Substantia nigra (tissue), 51 donors: ENCODE measurements at places on chromosomes 7 and 10.

GRCh38 chr7:38229386-38229785 is 44.0 kb downstream of the TARP start:
- DNase-seq: no peak

GRCh38 chr7:81924494-81924893 is 154.6 kb upstream of the HGF start:
- no peak for DNase-seq

DNA sequence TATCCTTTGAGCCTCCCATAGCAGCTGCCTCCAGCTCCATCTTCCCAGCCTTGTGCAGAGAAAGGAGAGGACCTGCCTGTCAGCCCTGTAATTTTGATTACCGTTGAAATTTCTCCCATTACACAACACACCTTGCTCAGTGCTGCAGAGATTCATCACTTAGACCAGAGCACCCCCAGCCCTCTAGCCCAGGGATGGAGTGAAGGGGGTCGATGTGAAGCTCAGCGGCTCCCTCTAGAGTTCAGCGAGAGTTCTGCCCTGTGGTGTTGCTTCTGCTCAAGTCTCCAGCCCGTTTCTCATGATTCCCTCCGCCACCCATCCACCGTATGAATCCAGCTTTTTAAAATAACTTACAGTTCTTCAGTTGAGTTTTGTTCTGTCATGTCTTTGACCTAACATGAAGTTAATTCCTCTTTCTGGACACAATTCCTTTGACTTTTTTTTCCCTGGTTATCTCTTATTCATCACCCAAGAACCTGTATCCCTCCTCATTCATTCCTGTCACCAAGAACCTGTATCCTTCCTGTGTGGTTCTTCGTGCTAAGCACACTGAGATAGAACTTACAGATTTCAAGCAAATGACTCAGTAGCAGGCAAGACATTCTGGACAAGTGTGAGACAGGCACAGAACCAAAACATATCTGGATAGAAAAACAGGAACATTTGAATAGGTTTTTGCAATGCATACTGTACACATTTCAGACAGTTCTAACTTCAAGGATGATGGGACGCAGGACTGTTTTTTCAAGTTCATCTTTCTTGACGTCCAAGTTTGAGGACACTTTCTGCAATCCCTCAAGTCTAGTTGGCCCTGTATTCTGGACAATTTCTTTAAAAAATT is 35.0 kb upstream of the ZNF32 start:
- DNase-seq: no peak

- no peak for DNase-seq
Observed at GRCh38 chr7:130491841-130492522, at the start of gene MEST. Gene MEST (plus strand): TSS chr7:130492085. CDS start chr7:130492314, 229 bp downstream.

DNA sequence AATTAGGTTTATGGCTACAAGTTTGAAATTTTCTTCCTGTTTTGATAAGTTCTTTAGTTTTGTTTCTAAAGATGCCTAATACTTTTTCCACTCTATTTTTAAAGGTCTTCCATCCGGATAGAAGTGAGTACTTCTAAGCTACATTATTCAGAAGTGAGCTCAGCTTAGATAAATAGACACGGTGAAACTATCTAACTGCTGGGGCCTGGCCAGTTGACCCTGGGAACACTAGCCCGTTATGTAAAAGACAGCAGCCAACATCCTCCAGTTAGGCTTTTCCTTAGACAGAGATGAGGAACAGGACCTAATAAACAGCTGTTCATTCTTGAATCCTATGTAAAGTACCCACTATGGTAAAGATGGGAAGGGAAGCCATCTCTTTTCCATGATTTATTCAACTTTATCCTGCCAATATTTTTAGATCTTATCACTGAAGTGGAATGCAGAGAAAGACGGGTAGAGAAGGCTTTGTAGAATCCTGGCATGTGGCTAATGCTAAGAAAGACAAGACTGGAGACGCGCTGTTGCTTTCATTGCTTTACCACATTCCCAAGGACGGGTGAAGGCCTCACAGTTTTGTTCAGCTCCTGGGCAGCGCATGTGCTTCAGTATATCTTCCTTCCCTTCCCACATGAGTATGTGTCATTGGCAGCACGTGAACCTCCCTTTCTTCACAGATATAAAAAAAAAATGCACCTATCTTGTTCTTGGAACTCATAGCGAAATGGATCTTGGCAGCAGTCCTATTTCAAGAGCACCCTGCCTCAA is 340.0 kb upstream of the MEOX2 start:
- DNase-seq: no peak

DNA sequence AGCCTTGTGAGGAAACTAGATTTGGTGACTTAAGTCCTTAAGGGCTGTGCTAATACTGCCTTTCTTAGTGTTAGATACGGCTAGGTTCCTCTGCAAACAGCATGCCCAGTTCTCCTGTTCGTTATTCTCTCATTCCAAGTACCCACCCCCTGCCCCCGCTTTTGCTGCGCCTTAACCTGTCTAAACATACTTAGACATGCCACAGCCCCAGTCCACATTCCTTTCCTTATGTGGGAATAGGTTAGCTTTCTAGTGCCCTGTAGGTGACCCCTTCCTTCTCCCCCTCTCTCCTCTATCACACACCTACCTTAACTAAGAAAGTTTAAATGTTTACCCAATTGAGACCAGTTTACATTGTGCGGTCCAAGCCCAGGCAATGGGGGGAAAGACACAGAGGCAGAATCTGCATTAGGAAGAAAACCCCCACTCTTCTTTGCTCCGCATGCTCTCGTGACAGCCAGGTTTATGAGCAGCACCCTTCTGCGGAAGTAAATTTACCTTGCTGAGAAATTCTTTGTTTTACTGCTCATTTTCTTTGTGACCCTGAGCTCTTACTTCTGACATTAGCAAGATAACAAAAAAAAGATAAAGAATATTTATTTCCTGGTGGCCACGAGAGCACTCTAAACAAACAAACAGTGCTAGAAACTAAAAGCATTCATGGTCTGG is 48.8 kb downstream of the VIM start:
- no peak for DNase-seq

DNA sequence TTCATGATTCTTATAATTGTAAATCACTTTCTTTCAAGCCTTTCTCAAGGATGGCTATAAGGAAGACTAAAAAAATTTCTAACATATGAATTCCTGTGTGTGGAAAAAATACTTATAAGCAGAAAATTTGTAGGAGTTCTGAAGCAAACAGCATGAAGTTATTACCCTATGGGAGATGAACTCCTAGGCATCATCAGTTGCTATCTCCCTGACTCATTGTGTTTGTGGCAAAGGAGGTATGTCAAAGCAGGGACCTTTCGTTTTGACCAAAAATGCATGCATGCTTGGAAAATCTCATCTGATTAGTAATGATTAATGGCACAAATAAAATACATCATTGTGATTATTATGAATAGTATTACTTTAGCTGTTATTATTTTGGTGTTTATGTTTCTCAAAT is 59.4 kb downstream of the CALCR start:
- DNase-seq: no peak

DNA sequence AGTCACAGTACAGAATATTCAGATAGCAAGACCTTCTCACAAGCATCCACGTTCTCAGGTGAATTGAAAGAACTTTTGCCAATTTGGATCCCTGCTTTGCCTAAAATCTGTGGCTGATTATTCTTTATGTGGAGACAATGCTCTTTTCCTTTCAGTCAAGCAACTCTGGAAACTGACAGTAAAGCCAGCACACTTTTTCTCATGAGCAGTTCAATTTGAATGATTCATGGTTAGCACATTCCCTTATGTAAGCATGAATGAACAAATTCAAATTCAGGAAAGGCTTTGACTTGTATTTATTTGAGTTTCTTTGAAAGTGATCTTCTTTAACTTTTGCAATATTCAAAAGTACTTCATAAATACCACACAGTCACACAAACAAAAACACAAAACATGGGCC is 57.6 kb downstream of the MEOX2 start:
- no peak for DNase-seq

- DNase-seq: no peak
Observed at GRCh38 chr10:82742478-82742877, 867.5 kb downstream of the NRG3 start.

DNA sequence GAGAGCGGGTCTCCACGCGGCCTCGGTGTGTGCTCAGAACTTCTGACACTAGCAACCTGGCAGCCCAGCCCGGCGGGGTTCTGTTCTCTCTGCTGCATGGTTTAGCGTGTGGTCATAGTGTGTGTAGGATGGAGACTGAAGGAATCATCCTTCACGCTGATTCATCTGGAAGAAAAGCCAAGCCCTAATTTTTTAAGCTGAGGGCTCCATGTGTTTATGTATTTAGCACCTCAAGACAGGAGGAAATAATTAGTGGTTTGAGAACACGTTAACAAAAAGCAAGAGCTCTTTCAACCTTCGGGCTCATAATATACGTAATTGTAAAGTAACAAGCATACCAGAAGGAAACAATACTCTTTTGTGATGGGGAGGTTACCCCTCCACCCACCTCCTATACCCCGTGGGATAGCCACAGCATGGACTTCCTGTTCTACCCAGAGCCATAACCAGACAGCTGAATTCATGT is 504.6 kb upstream of the MKI67 start:
- DNase-seq: no peak

GRCh38 chr10:101301111-101301731 is 52.7 kb upstream of the BTRC start:
- no peak for DNase-seq

DNA sequence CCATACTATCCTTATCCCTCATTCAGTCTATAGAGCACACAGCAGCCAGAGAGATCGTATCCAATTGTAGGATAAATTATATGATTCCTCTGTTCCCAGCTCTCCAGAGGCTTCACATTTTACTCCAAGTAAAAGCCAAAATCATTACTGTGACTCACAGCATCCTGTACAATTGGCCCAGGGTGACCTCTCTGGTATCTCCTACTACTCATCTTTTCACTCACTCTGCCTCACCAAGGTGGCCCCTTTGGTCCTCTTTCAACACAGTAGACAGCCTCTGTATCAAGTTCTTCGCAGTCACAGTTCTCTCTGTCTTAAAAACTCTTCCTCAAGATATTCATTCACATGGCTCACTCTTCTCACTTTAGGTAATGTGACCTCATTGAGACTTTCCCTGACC is 72.6 kb upstream of the LSM8 start:
- DNase-seq: no peak

DNA sequence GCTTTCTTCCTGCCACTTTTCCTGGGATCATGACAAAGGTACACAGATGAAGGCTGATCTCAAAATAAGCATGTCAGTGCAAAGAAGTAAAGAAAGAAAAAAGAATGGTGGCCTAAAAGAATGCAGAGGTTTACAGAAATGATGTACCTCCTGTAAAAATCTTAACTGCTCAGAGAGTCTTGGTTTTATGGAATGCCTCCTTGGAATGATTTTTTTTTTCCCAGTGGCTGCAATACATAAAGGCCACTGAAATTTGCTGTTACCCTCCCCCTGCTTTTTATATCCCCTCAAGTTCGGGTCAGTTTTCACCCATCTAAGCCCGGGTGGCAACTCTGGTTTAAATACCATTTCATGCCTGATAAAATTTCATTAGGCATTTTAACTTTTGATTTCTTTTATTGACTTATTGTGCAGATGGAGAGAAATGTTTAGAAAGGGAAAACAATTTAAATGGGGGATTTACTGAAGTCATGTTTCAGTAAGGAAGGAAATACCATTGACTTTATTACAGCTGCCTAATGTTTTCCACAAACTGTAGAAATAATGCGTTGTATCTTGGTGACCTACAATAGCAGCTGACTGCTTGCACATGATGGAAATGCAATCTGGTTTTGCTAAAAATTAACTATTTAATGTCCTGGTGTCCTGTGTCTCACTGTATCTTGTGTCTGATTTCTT is 102.5 kb downstream of the SAMD9 start:
- no peak for DNase-seq

DNA sequence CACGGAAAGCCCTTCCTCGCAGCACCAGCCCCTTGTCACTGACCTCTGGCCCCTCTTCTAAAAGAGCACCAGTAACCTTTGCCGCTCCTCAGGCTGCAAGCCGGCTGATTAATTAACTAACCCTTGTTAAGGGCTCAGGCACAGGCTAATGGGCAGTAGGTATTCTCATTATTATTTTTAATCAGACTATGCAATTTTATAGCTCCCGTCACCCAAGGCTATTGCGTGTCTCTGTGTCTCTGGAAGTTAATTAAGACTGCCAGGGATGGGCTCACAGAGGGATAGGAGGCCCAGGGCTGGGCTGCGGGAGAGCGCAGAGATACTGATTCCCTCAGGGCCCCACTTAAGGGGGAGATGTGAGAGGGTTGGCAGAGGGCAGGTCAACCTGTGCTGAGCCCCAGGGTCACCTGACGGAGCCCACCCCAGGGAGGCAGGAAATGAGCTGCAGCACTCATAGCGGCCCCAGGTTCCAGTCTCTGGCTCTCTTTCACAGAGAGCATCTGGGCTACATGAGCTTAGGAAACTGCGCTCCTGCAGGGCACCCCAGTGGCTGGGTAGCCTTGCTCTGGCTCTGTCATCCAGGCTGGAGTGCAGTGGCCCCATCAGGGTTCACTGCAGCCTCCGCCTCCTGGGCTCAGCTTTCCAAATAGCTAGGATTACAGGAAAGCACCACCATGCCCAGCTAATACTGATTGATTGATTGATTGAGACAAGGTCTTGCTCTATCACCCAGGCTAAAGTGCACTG is 92.2 kb upstream of the LRRC4 start:
- DNase-seq: no peak

GRCh38 chr7:131274986-131275385 is 52.7 kb upstream of the MKLN1 start:
- no peak for DNase-seq

GRCh38 chr7:117011419-117012260 is 58.3 kb downstream of the ST7 start:
- DNase-seq: no peak

DNA sequence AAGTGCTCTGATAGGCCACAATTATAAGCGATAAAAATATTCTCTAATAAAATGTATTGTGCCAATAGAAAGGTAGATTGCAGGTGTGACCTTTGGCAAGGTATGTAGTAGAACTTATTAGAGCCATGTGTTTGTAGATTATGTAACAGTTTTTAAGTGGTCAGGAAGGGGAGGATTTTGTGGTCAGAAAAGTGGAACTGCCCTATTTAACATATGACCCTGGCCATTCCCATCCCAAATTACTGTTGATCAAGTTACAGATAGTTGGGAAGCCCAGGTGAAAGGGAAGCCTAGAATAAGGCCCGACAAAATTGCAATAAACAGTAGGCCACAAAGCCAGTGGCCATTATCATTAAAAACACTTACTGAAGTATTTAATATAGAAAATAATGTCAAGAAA is 89.2 kb downstream of the SPAG6 start:
- no peak for DNase-seq

DNA sequence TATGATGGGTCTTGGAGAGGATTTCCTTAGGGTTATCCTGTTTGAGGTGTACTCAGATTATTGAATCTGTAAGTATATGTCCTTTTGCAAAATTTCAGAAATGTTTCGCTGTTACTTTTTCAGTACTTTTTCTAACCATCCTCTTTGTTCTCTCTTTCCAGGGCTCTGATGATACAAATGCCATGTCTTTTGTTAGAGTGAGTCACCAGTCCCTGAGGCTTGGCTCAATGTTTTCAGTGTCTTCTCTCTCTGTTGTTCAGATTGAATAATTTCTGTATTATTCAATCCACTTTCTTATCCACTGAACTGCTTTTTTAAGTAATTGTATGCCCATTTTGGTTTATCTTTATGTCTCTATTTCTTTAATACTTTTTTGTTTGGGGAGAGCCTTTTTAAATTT is 449.4 kb downstream of the TNS3 start:
- DNase-seq: no peak

GRCh38 chr7:1514995-1515401 is 10.8 kb upstream of the INTS1 start:
- no peak for DNase-seq
